AG20443 (cell line): ENCODE measurements at places on chromosomes 2 and 18.
A peak's percentile ranks its signal among the peaks of the same experiment; 100 is the strongest.

DNA sequence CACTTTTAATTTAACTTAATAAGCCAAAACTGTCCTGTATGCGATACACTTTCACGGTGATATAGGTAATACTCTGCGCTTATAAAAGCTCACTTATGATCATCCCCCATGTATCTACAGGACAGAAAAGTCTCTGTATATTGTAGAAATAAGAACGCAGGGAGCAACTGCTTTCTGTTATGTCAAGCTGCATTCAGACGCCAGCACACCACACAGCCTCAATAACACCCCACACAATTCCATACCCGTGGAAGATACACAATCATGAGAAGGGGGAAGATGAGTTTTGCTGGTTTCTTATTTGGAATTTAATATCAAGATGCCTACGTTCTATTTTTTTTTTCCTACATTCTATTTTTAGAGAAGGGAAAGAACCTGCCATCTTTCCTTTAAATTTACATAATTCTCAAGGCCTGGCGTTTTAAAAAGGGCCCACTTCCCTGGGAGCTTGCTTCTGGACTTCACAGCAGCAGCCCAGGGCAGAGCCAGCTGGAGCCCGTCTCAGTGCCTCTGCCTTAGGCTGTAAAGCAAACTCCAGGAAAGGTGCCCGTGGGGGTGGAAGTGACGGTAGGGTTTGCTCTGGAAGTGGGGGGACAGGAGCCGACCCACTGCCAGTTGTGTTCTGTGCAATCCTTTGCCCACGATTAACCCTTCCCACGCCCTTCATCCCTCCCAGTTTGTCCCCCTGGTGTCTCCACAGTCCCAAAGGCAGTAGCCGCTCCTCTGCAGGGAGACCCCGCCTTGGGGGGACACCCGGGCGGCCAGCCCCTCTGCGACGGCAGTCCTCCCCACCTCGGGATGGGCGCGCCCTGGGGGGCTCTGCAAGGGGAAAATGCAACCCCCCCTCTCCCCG, 5.3 kb downstream of the PTGR3 start:
- peak; percentile 49 for DNase-seq

DNA sequence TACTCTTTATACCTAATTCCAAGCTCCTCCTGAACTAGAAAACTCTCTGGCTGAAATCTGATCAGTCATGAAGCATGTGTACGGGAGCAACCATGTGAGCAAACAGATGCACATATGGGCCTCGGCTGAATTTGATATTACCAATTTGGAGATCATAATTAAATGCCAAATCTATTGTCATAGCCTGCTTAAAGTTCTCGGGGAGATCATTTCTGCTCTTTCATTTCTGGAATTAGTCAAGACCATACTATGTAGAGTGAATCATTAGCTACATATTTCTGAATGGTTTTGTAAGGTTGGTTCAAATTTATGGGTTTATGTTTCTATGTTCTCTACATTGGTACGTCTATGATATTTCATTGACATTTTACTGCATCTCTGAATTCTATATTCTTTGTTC, 205.5 kb downstream of the UBE2E3 start:
- peak; percentile 18 for DNase-seq

DNA sequence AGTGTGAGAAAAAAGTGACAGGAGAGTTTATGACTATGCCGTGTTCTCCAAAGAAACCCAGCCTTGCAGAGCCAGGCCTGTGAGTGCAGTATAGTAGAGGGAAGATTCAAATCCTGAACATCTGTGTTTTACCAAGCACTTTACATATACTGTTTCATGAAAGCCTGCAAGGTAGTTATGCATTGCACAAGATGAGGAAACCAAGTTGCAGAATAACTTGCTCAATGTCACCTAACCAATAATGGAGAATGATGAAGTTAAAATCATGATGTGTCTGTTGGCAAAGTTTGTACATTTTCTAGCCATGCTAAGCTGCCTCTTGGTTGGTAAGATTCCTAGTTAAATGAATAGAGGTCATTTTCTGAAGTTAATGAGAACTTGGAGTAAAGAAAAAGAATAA, 29.3 kb downstream of the SYT4 start:
- no peak for DNase-seq

DNA sequence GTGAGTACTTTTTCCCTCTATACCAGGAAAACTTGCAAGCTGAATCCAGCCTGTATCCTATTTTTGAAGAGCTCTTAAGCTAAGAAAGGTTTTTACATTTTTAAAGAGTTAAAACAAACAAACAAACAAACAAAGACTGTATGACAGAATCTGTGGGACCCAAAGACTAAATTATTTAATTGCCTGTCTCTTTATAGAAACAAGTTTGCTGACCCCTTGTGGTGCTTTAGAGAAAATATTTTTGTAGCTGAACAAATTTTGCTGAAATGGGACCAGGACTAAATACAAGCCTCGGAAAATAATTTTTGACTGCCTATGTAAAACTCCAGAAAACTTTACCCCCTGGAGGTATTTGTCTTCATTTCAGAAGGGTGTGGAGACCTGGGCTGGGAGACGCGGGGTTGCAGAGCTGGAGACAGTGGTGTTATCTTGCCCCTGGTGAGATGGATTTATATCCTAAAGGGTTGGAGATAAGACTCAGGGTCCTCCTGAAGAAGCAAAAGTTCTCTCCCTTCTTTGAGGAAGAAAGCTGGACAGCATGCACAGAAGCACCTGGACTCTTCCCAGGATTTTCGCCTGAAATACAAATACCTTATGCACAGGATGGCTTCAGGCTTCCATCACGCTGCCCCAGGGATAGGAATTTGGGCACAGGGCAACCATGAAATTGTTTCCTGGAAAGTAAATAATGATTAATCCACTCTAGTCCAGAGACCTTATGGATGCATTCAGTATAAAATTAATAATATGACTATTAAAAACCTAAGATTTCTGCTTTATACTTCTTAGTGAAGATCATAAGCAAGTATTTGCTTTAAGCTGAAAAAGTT, 54.3 kb downstream of the TMX3 start:
- DNase-seq, result peak; percentile 43

DNA sequence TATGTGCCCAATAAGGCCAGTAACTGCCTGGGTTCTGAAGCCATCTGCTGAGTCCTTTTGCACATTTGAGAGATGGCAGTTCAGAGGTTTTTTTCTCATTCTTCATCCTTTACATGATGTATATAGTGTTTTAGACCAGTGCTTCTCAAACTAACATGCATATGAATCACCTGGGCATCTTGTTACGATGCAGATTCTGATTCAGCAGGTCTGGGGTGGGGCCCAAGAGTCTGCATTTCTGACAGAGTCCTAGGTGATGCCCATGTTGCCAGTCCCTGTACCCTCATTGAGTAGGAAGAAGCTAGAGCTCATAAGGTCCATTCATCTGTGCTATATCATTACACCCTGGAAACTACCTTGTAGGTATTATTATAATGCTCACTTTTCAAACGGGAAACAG, 3.8 kb downstream of the SMYD5 start:
- DNase-seq, result no peak

DNA sequence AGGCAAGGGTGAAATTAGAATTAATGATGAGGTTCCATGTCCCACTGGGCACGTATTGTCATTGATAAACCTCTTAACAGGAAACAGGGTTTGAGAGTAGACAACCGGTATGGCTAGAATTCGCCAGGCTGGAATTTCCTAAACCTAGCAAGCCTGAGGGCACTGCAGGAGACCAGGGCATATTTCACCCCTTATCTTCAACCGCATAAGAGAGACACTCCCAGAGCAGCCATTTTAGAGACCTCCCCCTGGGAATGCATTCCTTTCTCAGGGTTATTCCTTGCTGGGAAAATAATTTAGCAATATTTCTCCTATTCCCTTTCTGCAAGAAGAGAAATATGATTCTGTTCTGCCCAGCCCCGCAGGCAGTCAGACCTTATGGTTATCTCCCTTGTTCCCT, 334.6 kb upstream of the LYPD1 start:
- DNase-seq, result no peak

DNA sequence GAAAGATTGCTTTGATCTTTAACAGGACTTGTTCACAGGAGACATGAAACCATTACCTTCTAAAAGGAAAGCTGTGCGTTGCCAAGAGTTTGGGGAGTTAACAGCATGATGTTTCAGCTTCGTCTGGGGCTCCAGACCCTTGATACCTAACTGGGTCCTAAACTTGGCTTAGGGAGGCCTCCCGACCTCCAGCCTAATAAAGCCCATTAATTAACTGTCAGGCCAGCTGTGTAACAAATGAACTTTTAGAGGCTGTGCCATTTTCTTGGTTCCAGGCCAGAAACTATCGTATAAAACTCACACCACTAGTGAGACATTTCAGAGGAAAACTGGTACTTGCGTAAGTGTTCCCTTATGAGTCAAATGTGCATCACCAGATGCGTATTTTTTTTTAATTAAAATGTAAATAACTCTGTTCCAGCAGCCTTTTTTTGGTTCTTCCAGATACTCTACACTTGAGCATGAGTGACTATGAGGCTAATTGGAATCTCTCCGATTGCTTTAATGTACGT, 236.5 kb downstream of the BCL2 start:
- DNase-seq, result no peak

DNA sequence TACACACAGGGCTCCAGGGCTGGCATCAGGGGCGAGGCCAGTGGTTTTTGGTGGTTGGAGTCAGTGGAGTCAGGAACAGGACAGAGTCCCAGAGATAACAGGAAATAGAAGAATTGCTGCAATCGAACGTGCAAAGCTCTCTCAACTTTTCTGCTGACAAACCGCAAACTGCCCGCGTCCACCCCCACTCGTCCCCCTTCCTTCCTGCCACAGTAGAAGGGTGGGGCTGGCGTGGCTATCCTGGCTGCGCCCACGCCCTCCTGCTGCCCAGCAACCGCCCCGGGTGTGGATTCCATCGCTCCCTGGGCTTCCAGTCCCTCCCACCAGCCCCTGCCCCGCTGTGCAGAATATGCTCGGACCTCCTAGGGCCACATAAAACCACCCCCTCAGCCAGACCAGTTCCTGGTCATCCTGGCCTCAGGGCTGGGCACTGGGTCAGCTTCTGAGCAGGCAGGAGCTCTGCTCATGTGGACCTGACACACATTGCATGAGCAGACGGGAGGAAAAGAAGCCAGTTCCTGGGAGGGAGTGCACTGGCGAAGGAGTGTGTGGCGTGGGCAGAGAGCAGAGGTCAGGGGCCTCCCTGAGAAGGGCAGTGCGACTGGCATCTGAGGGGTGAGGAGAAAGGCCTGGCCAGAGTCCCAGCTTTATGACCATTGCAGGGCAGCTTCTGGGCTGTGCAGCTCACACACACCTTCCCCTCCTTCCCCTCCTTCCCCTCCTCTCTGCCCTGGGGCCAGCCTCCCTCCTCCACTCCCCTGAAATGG, 85.4 kb upstream of the ATG16L1 start:
- DNase-seq, result peak; percentile 66

DNA sequence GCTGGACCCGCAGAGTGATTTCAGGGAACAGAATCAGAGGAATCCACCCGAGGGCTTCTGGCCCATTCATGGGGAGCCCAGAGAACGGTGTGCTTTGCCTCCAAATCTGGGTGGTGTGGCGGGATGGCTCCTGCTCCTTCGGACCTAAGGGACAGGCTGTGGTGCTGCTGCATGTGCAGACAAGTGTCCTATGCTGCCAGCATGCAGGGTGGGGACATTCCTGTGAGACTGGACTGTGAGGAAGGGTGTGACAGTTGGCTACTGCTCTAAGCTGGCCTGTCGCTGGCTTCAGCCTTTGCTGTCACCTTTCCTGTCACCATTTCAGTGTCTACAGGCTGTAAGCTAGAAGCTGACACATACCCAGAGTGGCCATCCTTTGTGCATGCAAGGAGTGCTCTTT, 2.9 kb upstream of the SLC4A3 start:
- no peak for DNase-seq

DNA sequence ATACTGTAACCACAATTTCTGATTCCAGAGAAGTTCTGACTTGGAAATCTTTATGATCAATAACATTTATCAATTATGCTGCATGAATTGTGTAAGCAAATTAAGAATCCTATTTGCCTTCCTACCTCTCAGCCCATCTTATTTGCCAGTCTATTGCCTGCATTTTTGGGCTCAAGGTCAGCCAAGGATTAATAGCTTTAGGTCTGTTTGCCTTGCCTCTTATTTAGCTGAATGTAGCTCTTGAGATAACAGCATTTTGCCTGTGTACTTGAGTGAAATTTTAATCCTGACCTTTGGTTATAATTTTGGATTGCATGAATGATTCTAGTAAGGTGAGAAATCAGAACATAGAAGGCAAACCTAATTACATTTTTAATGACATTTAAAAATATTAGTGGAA, 51.2 kb downstream of the MYO3B start:
- no peak for DNase-seq

- no peak for DNase-seq
Observed at GRCh38 chr2:152387041-152387440, 52.1 kb downstream of the FMNL2 start.

DNA sequence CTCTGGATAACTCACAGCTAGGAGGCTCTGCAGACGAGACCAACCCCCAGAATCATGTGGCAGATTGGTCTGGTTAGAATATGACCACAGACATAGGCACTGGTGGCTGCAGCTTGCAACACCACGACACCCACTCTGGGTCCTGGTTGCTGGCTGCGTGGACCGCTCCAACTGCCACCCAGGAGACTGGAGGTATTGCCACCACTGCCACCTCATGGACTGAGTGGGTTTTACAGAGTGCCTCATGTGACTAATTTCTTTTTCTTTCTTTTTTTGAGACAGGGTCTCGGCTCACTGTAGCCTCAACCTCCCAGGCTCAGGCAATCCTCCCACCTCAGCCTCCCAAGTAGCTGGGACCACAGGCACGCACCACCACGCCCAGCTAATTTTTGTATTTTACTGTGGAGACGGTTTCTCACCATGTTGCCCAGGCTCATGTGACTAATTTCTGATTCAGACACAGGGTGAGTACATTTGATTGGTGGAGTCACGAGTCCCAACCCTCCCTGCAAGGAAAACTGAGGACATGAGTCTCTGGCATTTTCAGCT, 29.9 kb upstream of the NT5DC4 start:
- DNase-seq, result peak; percentile 55
